ENCODE measurements at places on chromosomes 12 and 14. TPM values are rescaled to one million over a fixed set of nuclear protein-coding genes. Genes with fewer than 3 reads are reported as not detected.

The LRRC10 gene
- not detected for total RNA-seq

The CFAP73 gene
- total RNA-seq: not detected

The CCDC175 gene
- not detected for total RNA-seq

The USP44 gene
- 0.49 TPM for total RNA-seq

The BEST3 gene
- not detected for total RNA-seq

The SERPINA3 gene
- total RNA-seq: 328 TPM

The ADCY4 gene
- total RNA-seq: 32.7 TPM

The NANOG gene
- 13.3 TPM for total RNA-seq

The CEBPE gene
- total RNA-seq: not detected

The LMNTD1 gene
- total RNA-seq: not detected

Data from vagina (tissue), 2 donors.